ENCODE measurements at places on chromosomes 1 and 21. TPM values are rescaled to one million over a fixed set of nuclear protein-coding genes. Genes with fewer than 3 reads are reported as not detected.

DNA sequence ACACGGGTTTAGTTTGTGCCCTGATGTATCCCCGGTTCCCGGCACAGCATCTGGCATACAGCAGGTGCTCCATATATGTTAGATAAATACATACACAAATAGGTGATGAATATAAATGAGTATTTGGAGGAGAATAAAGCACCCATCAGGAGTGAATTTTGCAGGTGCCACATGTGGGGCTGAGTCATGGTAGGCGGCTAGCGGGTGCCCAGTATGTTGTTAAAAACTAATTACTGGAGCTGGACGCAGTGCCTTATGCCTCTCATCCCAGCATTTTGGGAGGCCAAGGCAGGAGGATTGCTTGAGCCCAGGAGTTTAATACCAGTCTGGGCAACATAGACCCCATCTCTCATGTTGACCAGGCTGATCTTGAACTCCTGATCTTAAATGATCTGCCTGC is 16.7 kb upstream of the WASF2 start:
- H3K27ac ChIP-seq, result no peak overlapping the region
- no peaks in the 10 kb centered on the region for H3K36me3 ChIP-seq
- no peak overlapping the region for H3K4me3 ChIP-seq
- no peaks in the 10 kb centered on the region for H3K27me3 ChIP-seq

DNA sequence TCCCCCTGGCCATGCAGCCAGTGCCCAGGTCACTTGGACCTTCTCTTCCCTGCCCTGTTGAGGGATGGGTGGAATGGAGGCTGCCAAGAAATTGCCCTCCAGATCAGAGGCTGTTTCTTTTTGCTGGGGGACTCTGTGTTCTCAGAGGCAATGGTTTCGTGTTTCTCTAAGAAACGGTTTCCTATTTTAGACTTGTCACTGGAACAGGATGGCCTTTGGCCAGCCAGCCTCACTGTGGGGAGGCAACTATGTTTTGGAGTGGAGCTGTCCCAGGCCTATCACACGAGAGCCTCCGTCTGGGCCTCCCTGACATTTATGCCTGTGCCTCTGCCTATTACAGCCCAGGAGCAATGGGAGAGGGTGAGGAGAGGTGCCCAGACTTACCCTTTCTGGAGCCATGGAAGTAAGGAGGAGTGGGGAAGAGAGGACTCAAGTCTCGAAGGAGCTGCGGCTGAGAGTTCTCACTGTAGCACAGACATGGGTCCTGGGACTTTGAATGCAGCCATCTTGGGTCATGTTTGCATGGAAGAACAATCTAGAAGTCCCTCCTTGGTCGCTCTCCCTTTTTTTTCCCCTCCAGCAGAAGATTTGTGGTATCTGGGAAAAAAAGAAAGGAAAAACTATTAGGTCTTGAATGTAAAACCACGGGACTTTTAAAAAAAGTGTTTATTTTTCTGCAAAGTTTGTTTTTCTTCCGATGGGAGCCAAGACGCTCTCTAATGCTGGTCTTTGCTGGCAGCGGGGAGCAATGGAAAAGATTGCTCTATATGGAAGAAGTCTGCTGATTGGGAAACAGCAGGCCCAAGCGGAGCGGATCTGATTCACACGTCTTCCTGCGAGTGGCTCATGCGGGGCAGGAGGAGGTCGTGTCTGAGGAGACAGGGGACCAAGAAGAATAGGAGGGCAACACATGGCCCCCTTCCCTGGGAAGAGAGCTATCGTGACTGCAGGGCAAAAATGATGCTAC is 219.2 kb downstream of the FOXD2 start:
- H3K4me3 ChIP-seq, result no peak overlapping the region
- H3K27ac ChIP-seq, result no peak overlapping the region
- H3K27me3 ChIP-seq, result peaks cover 4% of the 10 kb centered on the region
- DNase-seq, result no peak

KIRREL1 gene
- total RNA-seq, result not detected

FAM72D gene
- total RNA-seq, result 8.7 TPM

DNA sequence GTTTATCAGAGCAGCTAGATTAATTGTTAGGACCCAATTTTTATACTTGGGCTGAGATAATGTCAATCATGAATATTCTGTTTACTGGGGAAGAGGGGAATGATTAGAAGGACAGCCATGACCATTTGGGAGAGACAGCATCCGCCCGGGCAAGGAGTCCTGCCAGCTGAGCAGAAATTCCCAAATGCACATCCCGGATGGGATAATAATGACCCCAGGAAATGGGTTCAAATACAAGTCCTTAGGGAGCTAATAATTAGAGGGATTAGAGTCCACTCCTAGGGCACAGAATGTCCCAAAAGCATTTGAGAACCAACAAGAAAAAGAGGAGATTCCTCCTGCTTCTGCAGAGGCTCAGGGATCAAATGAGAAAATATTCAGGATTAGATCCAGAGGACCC is 115.9 kb downstream of the LRRC53 start:
- DNase-seq, result no peak
- H3K27me3 ChIP-seq, result no peaks in the 10 kb centered on the region
- no peaks in the 10 kb centered on the region for H3K4me1 ChIP-seq
- H3K27ac ChIP-seq, result no peak overlapping the region
- H3K36me3 ChIP-seq, result no peaks in the 10 kb centered on the region

DNA sequence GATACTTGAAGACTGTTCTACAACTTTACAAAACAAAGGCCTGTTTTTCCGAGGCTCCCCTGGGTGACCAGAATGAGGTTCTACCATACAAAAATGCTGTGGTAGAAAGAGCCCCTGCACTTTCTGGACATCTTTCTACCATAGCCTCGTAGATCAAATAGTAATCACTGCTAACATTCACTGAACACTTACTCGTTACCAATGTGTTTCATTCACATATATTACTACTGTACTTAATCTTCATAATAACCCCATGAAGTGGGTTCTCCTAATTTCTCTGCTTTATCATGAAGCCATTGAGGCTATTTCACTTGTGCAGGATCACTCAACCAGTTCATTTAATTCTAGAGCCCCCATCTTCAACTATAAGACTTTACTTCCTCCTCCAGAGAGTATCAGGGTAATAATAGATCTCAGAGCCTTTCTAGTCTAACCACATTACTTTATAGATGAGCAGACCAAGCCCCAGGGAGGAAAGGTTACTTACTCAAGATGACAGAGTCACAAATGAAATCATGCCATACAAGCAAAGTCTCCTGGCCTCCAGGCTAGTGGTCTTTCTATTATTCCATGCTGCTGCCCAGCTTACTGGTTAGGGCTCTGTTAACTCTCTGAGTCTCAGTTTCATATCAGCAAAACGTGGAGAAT is 46.7 kb upstream of the OSBPL9 start:
- H3K4me1 ChIP-seq, result peaks cover 4% of the 10 kb centered on the region
- H3K27ac ChIP-seq, result peak overlapping the region; percentile 90
- H3K4me3 ChIP-seq, result peak overlapping the region; percentile 38
- H3K36me3 ChIP-seq, result no peaks in the 10 kb centered on the region
- no peaks in the 10 kb centered on the region for H3K27me3 ChIP-seq

FAM3B gene
- total RNA-seq, result not detected

Data from activated T-helper 1 cell treated with anti-CD3 and anti-CD28 coated beads, Interleukin-12 subunit alpha, Interleukin-12 subunit beta, Interleukin-2, Interleukin-4 antibody, amounts not matched to agents 30 ng/mL and 10 ng/mL and 1 ng/mL, durations not matched to agents 14 hours and 24 hours and 36 hours (primary cell).